Gastrocnemius medialis (tissue), 4 donors: ENCODE measurements at places on chromosomes 7 and 10. TPM values are rescaled to one million over a fixed set of nuclear protein-coding genes. Genes with fewer than 3 reads are reported as not detected.

GPR37 gene
- total RNA-seq: 0.31 TPM

CLDN15 gene
- 3.2 TPM for total RNA-seq

SRRM3 gene
- total RNA-seq: 1.2 TPM

HDAC9 gene
- total RNA-seq: 5.6 TPM

WNT16 gene
- 1.5 TPM for total RNA-seq

TMEM139 gene
- total RNA-seq: not detected

FAM237B gene
- not detected for total RNA-seq

HOGA1 gene
- 0.27 TPM for total RNA-seq

- no peak overlapping the region for H3K4me3 ChIP-seq
- H3K36me3 ChIP-seq: no peaks in the 10 kb centered on the region
These were observed 184.3 kb downstream of the ADRA2A start for GRCh38 chr10:111261081-111261615.

GRCh38 chr7:25832456-25832855, 319.5 kb upstream of the NFE2L3 start:
- DNase-seq: no peak
- no peak overlapping the region for H3K27ac ChIP-seq
- no peaks in the 10 kb centered on the region for H3K36me3 ChIP-seq
- H3K27me3 ChIP-seq: no peaks in the 10 kb centered on the region
- H3K4me3 ChIP-seq: no peak overlapping the region
- no peaks in the 10 kb centered on the region for H3K4me1 ChIP-seq

- H3K4me3 ChIP-seq: no peak overlapping the region
- no peak for DNase-seq
- H3K27me3 ChIP-seq: no peaks in the 10 kb centered on the region
- H3K4me1 ChIP-seq: no peaks in the 10 kb centered on the region
- H3K27ac ChIP-seq: no peak overlapping the region
These were observed 206.3 kb downstream of the ADARB2 start for GRCh38 chr10:1530871-1531517.

- H3K4me1 ChIP-seq: peaks cover 31% of the 10 kb centered on the region
- DNase-seq: peak; percentile 52
- peak overlapping the region; percentile 81 for H3K4me3 ChIP-seq
- H3K27me3 ChIP-seq: no peaks in the 10 kb centered on the region
- peaks cover 26% of the 10 kb centered on the region for H3K36me3 ChIP-seq
- peak overlapping the region; percentile 91 for H3K27ac ChIP-seq
These were observed 537 bp upstream of the MRPS24 start for GRCh38 chr7:43869867-43870240.

- H3K36me3 ChIP-seq: no peaks in the 10 kb centered on the region
- no peak overlapping the region for H3K27ac ChIP-seq
- no peak overlapping the region for H3K4me3 ChIP-seq
- DNase-seq: no peak
- no peaks in the 10 kb centered on the region for H3K27me3 ChIP-seq
These were observed 389.4 kb upstream of the AUTS2 start for GRCh38 chr7:69208848-69209247.

DNA sequence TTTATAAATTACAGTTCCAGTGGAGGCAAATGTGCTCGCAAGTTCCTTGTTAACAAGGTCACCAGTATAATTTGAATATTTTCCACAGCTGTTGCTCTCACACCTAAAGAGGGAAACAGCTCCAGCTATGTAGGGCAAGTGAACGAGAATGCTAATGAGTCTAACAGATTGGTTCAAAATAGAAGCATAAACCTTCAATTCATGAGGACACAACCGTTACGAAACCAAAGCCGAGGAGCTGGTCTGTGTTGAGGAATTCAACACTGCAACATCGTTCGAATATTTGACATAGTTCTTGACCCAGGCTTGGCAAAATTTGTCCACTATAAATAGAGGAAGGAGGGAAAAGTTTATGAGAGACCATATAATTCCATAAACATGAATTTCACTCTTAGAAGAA, 161.3 kb downstream of the KLF6 start:
- H3K4me1 ChIP-seq: peaks cover 22% of the 10 kb centered on the region
- peak overlapping the region; percentile 21 for H3K4me3 ChIP-seq
- H3K27ac ChIP-seq: peak overlapping the region; percentile 48
- no peaks in the 10 kb centered on the region for H3K36me3 ChIP-seq

- no peaks in the 10 kb centered on the region for H3K4me1 ChIP-seq
- H3K36me3 ChIP-seq: no peaks in the 10 kb centered on the region
- DNase-seq: no peak
- no peak overlapping the region for H3K4me3 ChIP-seq
- no peaks in the 10 kb centered on the region for H3K27me3 ChIP-seq
These were observed 86.4 kb upstream of the RNF148 start for GRCh38 chr7:122789156-122789555.

DNA sequence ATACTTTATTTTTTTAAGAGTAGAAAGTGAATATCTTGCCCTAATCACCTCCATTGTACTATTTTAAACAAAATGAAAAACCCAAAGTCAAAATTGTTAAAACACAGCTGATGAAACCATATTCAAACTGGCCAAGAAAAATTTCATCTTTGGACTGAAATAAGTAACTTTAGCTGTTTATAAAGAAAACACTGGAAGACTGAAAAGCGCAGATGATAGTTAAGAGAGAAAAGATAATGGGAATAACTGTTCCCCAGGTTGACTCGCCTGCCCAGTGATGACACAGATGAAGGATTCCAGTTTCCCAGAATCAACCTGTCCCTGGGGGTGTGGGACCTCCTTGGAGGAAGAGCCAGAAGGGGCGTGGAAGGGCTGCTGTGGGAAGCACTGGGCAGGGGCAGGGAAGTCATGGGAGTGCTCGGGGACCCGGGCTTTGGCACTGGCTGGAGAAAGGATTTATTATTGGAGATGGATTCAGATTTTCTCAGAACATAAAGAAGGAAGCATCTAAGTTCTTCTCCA, 43.1 kb downstream of the DENND2A start:
- no peak overlapping the region for H3K4me3 ChIP-seq
- no peaks in the 10 kb centered on the region for H3K36me3 ChIP-seq

DNA sequence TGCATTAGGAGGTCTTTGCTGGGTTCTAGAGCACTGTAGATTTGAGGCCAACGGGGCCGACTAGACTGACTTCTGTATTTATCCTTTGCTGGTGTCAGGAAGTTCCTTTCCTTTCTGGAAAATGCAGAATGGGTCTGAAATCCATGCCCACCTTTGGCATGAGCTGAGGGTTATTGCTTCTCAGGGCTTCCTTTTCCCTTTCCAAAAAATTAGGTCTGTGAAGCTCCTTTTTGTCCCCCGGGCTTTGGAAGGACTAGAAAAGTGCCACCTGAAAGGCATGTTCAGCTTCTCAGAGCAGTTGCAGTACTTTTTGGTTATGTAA, 675 bp downstream of the IL6 start:
- H3K27me3 ChIP-seq: no peaks in the 10 kb centered on the region
- H3K27ac ChIP-seq: peak overlapping the region; percentile 71
- H3K4me3 ChIP-seq: peak overlapping the region; percentile 35
- no peaks in the 10 kb centered on the region for H3K36me3 ChIP-seq

GRCh38 chr7:105688617-105689016, 107.3 kb upstream of the EFCAB10 start:
- H3K4me1 ChIP-seq: peaks cover 5% of the 10 kb centered on the region
- H3K27me3 ChIP-seq: no peaks in the 10 kb centered on the region
- no peak overlapping the region for H3K4me3 ChIP-seq
- no peaks in the 10 kb centered on the region for H3K36me3 ChIP-seq
- H3K27ac ChIP-seq: no peak overlapping the region

DNA sequence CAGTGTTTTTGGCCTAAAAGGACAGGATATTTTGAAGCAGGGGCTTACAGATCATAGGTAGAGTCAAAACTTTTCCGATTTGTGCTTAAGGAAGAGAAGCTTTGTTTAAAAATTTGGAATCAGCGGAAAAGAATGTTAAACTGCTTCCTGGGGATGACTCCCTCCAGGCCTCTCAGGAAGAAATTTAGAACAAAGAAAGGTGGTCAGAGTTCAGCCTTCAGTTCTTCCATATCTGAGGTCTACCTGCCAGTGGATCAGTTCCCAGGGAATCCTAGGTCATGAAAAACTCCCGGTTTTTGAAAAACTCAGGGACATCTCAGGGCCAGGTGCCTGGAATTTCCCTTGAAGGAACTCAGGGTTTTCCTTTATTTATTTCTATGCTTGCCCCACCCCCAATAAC, 100.3 kb downstream of the MCU start:
- no peaks in the 10 kb centered on the region for H3K27me3 ChIP-seq
- no peak overlapping the region for H3K4me3 ChIP-seq
- H3K36me3 ChIP-seq: no peaks in the 10 kb centered on the region
- peaks cover 21% of the 10 kb centered on the region for H3K4me1 ChIP-seq
- peak overlapping the region; percentile 1 for H3K27ac ChIP-seq
- DNase-seq: no peak

DNA sequence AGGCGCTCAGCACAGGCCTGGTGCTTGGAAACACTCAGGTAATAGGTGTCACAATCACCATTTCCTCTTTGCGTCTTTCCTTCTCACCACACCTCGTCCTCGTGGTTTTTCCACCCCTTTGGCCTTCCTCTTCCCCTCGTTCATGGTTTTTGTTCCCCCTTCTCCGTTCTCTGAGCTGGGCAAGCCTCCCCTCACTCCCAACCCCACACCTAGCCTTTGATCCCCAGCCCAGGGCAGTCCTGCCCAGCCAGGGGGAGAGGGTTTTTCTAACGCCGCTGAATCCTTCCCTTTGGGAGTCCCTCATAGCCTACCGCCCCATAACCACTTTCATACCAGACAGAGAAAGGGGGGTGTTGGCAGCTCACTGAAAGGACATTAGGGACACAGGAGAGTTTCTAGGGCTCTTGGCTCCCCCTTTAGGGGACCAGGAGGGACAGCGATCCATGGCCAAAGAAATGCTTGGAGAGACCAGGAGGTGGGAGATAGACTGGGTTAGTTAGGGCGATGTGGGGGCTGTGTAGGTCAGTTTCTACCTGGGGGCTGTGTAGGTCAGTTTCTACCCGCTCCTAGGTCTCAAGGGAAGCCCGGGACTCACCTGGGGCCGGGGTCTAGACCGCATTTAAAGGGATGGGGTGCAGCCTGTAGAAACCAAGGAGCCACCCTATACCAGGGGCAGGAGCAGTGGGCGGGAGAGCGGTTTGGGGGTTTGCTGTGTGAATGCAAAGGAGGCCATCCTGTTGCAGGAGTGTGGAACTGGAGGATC, 1.4 kb downstream of the EPHB4 start:
- H3K4me3 ChIP-seq: peak overlapping the region; percentile 57
- H3K36me3 ChIP-seq: no peaks in the 10 kb centered on the region
- peaks cover 3% of the 10 kb centered on the region for H3K4me1 ChIP-seq
- H3K27me3 ChIP-seq: peaks cover 35% of the 10 kb centered on the region
- no peak for DNase-seq
- peak overlapping the region; percentile 24 for H3K27ac ChIP-seq

GRCh38 chr10:29994811-29995210, 64.6 kb downstream of the JCAD start:
- no peaks in the 10 kb centered on the region for H3K27me3 ChIP-seq
- H3K27ac ChIP-seq: peak overlapping the region; percentile 98
- no peak for DNase-seq
- H3K4me3 ChIP-seq: no peak overlapping the region
- peaks cover 35% of the 10 kb centered on the region for H3K4me1 ChIP-seq

GRCh38 chr10:88033385-88033784, 170.0 kb downstream of the PTEN start:
- H3K27me3 ChIP-seq: no peaks in the 10 kb centered on the region
- H3K27ac ChIP-seq: no peak overlapping the region
- no peak for DNase-seq
- no peak overlapping the region for H3K4me3 ChIP-seq
- no peaks in the 10 kb centered on the region for H3K4me1 ChIP-seq
- no peaks in the 10 kb centered on the region for H3K36me3 ChIP-seq

DNA sequence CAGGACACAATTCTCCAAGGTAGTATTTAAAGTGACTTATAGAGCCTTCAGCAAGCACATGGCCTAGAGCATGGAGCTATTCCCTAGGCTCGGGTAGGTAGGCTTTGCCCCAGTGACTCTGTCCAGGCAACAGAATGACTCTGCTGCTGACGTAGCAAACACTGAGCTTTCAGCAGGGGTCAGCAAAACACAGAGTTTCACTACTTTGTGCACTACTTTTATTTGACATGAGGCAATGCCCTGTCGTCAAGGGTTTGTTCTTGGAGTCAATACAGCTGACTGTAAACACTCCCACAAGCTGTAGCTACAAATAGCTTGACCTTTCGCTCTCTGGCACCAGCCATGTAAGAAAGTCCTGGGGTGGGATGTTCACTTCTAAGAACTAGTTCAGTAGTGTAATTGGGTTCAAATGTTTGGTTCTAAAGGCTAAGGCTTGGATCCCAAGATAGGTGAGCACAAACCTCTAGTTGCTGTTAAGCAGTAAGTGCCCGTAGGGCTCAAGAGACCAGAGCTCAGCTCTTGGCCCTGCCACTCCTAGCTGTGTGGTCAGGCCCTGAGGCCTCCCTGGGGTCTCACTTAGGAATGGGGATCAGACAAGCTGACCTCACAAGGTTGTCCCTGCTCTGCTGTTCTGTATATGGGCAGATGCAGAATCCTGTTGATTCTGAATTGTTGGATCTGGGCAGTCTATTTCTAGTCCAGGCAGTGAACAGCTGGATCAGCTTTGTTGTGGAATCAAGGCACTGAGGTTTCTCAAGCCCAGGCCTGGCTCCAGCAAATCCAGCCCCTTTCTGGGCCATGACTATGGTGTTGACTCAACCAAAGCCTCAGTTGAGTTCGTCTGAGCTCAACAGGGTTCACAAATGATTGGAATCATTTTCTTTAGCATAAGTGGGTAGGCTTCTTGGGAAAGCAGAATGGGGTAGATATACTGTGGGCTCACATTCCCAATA, 10.7 kb downstream of the NODAL start:
- H3K27ac ChIP-seq: peak overlapping the region; percentile 87
- H3K4me1 ChIP-seq: peaks cover 83% of the 10 kb centered on the region
- H3K36me3 ChIP-seq: no peaks in the 10 kb centered on the region
- H3K4me3 ChIP-seq: no peak overlapping the region
- H3K27me3 ChIP-seq: no peaks in the 10 kb centered on the region

GRCh38 chr7:36862771-36863261, 138.5 kb upstream of the AOAH start:
- DNase-seq: no peak
- no peaks in the 10 kb centered on the region for H3K4me1 ChIP-seq
- H3K4me3 ChIP-seq: no peak overlapping the region
- H3K36me3 ChIP-seq: no peaks in the 10 kb centered on the region
- no peak overlapping the region for H3K27ac ChIP-seq
- no peaks in the 10 kb centered on the region for H3K27me3 ChIP-seq

DNA sequence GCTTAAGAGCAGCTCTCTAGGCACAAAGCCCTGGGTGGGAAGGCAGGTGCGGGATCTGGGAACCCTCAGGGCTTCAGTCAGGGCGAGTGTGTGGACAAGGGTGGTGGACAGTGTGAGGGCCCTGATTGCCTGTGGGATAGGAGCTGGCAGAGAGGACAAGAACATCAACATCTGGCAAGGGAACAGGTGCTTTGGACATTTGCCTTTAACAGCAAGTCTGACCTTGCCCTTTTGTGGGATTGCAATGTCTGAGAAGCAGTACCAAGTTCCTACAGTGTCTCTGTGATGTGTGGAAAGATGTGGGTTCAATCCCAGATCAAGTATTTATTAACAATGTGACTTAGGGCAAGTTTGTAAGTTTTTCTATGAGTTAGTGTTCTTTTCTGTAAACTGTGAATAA, 46.7 kb downstream of the TFAM start:
- no peaks in the 10 kb centered on the region for H3K27me3 ChIP-seq
- DNase-seq: no peak
- no peak overlapping the region for H3K4me3 ChIP-seq

- H3K4me3 ChIP-seq: no peak overlapping the region
- no peaks in the 10 kb centered on the region for H3K27me3 ChIP-seq
- H3K36me3 ChIP-seq: no peaks in the 10 kb centered on the region
- no peak for DNase-seq
- no peak overlapping the region for H3K27ac ChIP-seq
These were observed 41.3 kb upstream of the AOAH start for GRCh38 chr7:36765605-36766004.

- H3K27me3 ChIP-seq: no peaks in the 10 kb centered on the region
- no peaks in the 10 kb centered on the region for H3K36me3 ChIP-seq
- no peak overlapping the region for H3K27ac ChIP-seq
These were observed 12.5 kb upstream of the LIPK start for GRCh38 chr10:88693392-88694020.
